CD8-positive, alpha-beta memory T cell (primary cell): ENCODE measurements at places on chromosomes 1 and 21. TPM values are rescaled to one million over a fixed set of nuclear protein-coding genes. Genes with fewer than 3 reads are reported as not detected.

DNA sequence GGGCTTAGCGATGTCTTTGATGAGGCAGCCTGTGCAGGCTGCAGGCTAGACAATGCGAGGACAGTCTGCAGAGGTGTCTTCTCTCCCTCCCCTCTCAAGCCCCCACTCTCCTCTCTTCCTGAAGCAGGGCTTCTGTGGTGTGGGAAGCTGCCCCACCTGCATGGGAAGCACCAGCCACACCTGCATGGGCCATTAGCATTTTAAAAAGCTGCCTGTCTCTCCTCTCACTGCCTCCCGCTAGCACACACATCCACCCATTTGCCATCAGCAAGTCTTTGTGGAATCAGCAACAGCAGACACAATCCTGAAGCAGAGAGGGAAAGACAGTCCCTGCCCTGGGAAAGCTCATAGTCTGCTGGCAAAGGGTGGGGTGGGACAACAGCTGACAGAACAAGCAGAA lies 53.1 kb downstream of the NAV1 start:
- DNase-seq: no peak

DNA sequence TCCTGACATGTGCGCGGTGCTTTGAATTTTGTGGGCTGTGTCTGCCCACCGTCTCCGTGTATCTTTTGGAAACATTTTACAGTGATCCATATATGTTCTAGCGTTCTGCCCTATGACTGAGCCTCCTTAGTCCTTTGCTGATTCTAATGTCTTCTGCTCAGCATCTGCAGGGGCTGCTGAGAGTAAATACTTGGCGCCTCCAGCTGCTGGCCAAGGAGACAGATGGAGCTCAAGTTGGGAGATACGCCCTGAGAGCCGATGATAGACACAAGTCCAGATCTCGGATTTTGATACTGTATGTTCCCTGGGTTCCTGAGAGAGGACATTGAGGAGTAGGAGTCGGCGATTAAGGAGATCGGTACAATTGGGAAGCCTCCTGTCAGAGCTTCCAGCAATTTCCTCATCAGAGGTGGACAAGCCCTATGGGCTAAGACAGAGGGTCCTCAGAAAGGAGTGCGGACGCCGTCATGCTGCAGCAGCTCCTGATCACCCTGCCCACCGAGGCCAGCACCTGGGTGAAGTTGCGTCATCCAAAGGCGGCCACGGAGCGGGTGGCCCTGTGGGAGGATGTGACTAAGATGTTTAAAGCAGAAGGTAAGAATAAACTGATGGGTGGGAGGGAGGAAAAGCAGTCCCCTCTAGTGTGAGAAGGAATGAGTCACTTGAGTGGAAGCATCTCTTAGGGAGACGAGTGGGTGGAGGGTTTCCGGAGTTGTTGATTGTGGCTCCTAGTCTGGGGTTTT lies 390 bp downstream of the ZFP69B start:
- DNase-seq: peak; percentile 67

DNA sequence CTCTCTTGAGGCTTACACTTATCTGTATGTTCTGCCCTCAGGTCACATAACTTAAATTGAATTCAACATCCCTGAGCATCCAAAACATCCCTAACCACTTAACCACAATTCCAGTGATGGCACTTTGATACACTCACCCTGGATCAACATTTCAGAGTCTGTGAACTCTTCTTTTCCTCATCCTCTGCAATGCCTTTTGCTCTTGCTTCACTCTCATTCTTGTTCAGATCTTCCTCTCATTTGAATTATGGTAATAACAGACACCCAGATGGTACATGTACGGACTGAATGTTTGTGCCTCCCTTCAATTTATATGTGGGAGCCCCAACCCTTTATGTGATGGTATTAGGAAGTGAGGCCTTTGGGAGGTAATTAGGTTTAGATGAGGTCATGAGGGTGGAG lies 33.4 kb downstream of the PTGER3 start:
- no peak for DNase-seq

DNA sequence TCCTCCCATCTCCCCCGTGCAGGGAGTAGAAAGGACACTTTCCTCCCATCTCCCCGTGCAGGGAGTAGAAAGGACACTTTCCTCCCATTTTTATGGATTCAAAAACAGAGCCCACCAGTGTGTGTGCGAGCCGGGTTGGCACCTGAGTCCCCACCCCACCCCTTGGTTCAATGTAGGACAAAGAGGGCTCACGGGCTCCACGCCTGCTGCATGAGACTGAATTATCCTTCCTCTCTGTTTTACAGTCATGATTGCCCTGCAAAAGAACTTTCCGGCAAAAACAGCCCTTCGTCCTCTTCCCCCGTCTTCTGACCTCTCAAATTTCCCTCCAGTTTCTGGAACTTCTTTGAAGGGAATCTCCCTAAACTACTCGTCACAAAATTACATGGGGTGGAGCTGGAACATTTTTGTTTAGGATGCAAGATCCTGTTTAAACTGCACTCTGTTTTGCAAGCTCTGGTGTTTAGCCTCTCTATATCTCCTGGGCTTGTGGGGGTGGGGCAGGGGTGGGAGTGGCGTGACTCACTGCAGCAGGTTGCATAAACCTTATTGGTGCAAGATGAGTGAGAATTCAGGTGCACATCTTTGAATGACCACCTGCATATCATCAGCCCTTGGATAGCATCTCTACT lies 99.8 kb downstream of the PSMG1 start:
- DNase-seq: no peak

GRCh38 chr1:71339238-71339637 lies 258.4 kb upstream of the ZRANB2 start:
- no peak for DNase-seq

DNA sequence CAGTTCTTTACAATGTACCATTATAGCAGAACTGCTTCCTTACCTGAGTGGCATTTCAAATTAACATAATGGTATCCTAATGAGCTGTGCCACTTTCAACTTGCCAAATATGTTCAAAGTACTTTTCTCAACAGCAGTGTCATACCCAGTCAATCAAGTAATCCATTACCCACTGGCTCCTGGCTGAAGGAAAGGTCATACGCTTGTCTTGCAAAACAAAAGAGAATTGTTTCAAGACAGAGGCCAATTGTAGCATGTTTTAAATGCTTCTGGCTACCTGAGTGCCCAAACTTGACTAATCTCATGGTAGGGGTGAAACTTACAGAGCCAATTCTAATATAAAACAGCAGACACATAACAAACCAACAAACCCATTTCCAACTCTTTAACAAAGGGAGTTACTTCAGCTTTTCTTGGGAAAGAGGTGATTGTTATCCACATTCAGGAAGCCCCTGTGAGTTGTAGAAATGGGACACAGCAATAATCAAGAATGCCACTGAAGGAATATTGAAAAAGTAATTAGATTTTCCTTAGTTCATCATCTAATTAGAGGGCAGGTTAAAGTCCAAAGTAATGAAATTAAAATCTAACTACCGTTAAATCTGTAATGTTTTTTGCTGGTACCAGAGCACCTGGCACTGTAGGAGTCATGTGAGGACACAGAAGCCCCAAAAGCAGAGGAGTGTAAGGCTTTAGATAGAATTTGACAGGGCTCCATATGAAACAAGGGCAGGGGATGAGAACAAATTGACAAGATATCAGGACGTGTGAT lies 241.9 kb downstream of the RWDD3 start:
- no peak for DNase-seq

- DNase-seq: no peak
These were observed 8.0 kb downstream of the RNF187 start for GRCh38 chr1:228494970-228495853.

GRCh38 chr21:41250519-41250918 lies 66.1 kb upstream of the FAM3B start:
- DNase-seq: no peak

DNA sequence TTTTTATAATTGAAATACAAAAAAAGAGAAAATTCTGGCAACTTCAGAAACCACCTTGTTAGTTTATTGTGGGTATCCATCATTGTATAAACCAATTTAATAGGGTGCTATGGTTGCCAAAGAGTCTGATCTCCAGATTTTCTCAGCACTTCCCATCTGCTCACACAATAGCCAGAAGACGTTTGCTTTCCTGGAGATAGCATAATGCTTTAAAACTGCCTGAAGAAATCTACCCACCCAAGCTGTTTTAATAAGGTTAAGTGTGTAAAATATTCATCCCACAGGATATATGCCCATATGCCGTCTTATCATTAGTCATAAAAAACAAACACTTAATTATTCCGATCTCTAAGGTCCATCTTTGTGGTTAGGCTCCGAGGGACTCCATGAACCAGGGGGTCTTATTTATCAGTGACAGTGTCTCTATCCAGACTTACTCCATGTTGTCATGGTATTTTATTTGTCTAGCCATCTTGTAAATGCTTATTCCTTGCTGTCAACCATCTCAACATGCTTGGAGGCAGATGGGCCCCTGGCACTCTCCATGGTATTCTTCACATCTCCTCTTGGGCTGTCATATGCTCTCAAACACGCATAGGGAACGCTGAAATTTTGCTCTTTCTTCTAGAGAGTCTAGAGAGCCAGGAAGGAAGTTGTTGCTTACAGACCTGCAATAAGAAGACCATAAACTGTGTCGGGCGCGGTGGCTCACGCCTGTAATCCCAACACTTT lies 58.5 kb downstream of the MAP10 start:
- DNase-seq: no peak

The KLF17 gene
- not detected for total RNA-seq

GRCh38 chr1:152517237-152517811 lies 3.0 kb downstream of the CRCT1 start:
- DNase-seq: no peak

DNA sequence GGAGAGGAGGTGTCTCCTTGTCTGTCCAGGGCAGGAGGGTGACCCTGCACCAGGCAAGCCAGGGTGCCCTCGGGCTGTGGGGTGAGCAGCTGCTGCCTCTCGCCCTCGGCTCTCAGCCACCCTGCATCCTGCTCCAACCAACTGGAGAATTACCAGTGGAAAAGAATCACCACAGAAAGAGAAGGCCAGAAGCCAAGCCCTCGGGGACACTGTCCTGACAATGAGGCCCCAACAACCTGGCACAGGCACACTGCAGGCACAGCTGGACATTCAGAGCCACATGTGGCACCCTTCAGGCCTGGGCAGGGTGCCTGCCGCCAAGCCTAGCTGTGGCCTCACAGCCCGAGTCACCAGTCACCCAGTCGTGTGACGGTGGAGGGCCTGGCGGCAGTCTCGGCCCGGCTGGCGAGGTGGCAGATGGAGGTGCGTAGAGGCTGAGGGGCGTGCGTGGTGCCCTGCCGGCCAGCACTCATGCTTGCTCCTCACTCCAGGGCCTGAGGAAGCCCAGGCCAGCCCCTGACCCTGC lies 12.0 kb downstream of the MEGF6 start:
- no peak for DNase-seq
